Fibroblast of skin of left biceps (primary cell): ENCODE measurements at places on chromosomes 1 and 21.
A peak's percentile ranks its signal among the peaks of the same experiment; 100 is the strongest.

DNA sequence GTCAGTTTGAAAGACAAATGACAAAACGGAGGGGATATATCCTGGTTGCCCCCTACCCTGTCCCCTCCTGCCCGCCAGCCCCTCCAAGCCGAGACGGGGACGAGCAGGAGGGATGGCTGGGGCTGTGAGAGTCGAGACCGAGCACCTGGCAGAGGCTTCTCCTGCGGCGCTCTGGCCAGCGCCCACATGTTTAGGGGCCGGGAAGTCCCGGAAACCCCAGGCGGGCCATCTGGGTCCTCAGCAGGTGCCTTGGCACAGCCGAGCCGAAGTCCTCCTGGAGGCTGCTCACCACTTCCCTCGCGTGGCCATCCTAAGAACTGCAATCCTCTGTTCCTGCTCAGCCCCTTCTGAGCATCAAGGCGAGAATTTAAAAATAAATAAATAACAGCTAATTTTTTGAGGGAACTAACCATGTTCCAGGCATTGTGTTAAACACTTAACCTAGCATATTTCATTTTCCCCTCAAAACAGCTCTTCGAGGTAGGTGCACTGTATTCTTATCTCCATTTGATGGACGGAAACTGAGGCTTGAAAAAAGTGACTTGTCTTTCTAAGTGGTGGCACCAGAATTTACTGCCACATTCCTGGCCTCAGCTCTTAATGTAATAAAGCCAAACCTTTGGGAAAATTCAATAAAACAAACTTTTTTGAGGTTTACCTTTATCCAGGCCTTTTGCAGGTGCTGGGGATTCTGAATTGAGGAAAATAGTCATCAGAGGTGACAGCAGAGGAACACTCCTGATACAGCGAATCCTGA, 3.5 kb upstream of the RIMS3 start:
- no peak for DNase-seq

DNA sequence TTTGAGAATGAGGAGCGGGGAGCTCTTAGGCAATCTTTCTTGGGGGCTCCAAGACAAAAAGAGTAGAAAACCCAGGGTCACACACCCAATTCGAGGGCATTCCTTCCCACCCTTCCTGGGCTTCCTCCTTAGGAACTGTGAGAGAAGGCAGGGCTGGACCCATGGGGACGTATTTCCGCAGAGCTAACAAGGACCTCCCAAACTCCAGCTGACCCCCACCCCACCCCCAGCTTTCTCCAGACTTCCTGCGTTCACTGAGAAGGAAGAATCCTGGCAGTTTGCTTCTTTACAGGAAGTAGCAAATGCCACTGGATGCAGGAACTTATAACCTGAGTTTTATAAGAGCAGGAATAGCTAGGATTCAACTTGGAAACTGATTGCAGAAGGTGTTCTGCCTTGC, 2.7 kb upstream of the LHX9 start:
- DNase-seq, result no peak

DNA sequence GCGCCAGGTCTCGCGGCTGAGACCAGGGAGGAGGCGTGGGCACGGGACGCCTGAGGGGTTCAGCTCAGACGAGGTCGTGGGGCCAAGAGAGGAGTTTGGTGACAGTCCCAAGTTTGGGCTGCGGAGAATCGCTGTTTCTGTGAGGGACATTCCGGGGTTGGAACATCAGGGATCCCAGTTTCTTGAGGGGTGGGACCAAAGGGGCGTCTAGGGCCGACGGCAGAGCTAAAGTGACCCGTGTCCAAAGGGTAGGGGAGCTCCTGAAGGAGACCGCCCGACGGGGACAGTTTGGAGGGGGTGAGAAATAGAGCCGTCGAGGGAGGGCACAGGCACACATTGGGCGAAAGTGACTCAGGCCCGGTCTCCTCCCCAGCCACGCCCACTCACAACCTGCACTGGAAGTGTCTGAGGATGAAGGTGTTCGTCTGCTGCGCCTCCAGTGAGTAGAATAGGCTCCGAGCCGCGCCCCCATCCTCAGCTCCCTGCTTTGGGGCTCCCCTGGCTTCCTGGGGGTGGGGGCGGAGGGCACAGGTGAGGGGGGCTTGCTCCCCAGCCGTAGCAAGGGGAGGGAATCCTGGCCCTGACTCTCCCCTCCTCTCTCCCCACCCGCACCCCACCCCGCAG, 7.0 kb downstream of the EFNA3 start:
- no peak for DNase-seq

DNA sequence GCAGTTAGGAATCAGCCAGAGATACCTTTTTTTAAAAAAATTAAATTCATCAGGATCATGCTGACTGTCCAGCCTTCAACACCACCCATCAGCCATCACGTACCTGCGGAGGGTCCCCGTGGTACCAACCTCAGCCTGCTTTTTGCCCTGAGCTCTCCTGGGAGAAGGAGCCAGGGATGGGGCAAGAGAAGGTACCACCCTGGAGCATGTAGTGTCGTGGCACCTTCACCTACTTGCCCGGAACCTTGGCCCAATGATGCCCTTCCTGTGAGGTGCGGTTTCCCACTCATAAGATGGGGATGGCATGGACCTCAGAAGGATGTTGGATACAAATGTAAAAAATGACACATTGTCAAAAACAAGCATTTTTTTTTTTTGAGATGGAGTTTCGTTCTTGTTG, 88.4 kb upstream of the C1orf174 start:
- no peak for DNase-seq

- DNase-seq, result no peak
Measured at GRCh38 chr1:50447961-50448360, 24.7 kb upstream of the DMRTA2 start.

DNA sequence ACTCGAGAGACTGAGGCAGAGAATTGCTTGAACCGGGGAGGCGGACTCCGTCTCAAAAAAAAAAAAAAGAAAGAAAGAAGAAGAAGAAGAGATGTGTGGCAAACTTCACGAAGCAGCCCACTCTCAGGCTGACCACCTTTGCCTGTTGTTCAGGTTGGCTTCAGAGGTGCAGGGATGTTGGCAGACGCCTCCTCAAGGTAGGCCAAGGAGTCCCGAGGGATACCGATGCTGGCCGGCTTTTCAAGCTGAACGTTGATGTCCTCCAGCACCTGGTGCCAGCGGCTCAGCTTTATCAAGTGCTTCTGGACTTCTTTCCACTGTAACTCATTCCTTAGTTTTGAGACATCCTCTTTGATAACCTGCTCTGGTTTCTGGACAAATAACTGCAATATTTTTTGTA, 243.8 kb upstream of the ADGRL2 start:
- no peak for DNase-seq

DNA sequence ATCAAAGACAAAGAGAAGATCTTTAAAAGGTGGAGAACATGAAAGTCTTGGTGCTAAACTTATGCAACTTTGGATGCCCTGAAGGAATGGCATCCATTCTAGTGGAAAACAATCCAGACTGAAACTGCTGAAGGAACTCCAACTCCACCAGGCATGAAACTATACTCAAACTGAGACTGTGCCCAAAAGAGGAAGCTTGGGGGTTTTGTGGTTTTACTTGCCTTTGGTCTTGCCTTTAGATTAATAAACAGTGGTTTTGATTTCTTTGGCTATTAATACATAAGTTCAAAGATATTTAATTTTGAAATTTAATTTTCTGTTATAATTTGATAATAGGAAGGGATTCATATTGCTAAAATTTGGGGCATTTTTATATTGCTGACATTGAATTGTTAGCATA, 17.4 kb upstream of the SLC30A10 start:
- no peak for DNase-seq

GRCh38 chr1:161214369-161214768, 726 bp upstream of the FCER1G start:
- no peak for DNase-seq

GRCh38 chr21:17270229-17270628, 242.6 kb upstream of the CXADR start:
- peak; percentile 16 for DNase-seq
